ENCODE measurements at places on chromosomes 13 and 19. TPM values are rescaled to one million over a fixed set of nuclear protein-coding genes. Genes with fewer than 3 reads are reported as not detected.
A peak's percentile ranks its signal among the peaks of the same experiment; 100 is the strongest.

DNA sequence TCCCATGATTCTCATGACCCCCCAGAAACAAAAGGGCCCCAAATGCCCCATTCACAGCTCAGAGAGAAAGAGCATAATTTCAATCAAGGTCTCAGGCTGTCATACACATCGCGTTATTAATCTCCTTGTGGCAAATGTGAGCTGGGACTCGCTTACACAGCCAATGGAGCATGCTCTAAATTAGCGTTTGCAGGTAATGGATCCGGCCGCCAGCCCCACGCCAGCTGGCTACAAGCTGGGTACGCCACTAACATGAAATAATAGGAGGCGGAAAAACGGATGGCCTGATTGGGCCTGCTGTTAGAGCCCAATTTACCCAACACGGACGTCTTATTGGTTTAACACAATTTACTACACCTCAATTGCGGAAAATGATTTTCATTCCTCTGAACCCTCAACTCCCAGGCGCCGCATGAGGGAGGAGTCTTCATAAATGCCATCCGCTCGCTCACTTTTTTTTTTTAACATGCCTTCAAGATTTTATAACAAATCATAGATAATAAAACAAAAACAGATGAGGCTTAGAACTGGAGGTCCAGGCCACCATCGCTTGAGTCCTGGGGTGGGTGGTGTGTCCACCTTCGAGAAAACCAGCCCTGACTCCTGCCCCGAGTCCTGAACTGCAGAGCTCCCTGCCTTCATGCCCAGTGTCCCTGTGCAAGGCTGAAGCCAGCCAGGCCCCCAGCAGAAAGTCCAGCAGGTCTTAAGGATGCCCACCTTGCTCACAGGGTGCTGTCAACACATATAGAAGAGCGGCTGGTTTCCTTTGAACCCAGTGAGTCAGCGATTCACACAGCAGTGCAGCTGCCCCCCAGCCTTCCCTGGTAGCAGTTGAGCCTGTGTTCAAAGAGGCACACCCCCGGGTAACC is 62.1 kb downstream of the PEPD start:
- H3K4me3 ChIP-seq = no peak overlapping the region
- H3K27me3 ChIP-seq = no peaks in the 10 kb centered on the region
- DNase-seq = no peak
- H3K4me1 ChIP-seq = no peaks in the 10 kb centered on the region
- no peaks in the 10 kb centered on the region for H3K36me3 ChIP-seq
- H3K27ac ChIP-seq = no peak overlapping the region

DNA sequence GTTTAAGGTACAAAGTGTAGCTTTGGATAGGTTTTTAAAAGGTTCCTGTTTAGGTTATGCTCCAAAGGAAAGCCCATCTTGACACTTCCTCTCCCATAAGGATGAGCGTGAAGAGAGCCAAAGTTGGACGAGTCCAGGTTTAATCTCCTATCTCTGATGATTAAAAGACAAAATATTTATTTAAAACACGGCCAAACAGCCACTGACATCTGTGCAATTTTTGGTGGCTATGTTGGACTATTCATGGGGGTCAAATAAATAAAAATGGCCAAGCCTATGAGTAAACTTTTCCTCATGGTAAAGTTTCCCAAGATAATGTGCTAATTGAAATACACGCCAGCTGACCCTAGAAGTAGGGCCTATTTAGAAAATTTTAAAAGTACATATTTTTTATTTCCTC is 69.0 kb upstream of the DOCK9 start:
- no peak overlapping the region for H3K4me3 ChIP-seq
- H3K36me3 ChIP-seq = no peaks in the 10 kb centered on the region
- peaks cover 3% of the 10 kb centered on the region for H3K27me3 ChIP-seq
- DNase-seq = no peak
- H3K27ac ChIP-seq = no peak overlapping the region

GRCh38 chr19:2661615-2662014 is 40.9 kb downstream of the GNG7 start:
- no peaks in the 10 kb centered on the region for H3K4me1 ChIP-seq
- no peak for DNase-seq

DNA sequence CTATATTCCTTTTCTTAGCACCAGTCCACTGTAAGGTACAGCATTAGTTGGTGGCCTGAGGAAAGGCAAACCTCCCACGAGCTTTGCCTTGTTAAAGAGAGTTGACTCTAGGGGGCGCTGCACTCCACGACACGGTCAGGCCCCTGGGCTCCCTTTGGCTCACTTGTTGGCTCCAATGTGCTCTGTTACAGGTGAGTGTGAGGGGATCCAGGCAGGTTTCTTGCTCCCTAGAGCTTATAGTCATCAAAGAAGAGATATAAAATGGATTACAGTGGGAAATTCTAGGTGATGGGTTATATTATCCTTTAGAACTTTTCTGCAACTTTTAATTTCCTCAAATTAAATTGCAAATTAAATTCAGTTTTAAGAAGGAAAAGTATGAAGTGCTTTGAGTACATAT is 3.7 kb downstream of the WDR87 start:
- no peaks in the 10 kb centered on the region for H3K36me3 ChIP-seq
- peaks cover 20% of the 10 kb centered on the region for H3K4me1 ChIP-seq
- no peak overlapping the region for H3K4me3 ChIP-seq
- H3K27me3 ChIP-seq = no peaks in the 10 kb centered on the region
- peak; percentile 82 for DNase-seq
- H3K27ac ChIP-seq = peak overlapping the region; percentile 95

- no peak overlapping the region for H3K4me3 ChIP-seq
- no peak overlapping the region for H3K27ac ChIP-seq
- DNase-seq = no peak
- H3K36me3 ChIP-seq = no peaks in the 10 kb centered on the region
- H3K27me3 ChIP-seq = peaks cover 18% of the 10 kb centered on the region
Observed at GRCh38 chr19:4517451-4518057, 732 bp downstream of the PLIN4 start.

GRCh38 chr19:17534767-17535166 is 20.7 kb upstream of the COLGALT1 start:
- no peak for DNase-seq
- H3K4me3 ChIP-seq = no peak overlapping the region
- no peaks in the 10 kb centered on the region for H3K36me3 ChIP-seq
- peaks cover 32% of the 10 kb centered on the region for H3K27me3 ChIP-seq

DNA sequence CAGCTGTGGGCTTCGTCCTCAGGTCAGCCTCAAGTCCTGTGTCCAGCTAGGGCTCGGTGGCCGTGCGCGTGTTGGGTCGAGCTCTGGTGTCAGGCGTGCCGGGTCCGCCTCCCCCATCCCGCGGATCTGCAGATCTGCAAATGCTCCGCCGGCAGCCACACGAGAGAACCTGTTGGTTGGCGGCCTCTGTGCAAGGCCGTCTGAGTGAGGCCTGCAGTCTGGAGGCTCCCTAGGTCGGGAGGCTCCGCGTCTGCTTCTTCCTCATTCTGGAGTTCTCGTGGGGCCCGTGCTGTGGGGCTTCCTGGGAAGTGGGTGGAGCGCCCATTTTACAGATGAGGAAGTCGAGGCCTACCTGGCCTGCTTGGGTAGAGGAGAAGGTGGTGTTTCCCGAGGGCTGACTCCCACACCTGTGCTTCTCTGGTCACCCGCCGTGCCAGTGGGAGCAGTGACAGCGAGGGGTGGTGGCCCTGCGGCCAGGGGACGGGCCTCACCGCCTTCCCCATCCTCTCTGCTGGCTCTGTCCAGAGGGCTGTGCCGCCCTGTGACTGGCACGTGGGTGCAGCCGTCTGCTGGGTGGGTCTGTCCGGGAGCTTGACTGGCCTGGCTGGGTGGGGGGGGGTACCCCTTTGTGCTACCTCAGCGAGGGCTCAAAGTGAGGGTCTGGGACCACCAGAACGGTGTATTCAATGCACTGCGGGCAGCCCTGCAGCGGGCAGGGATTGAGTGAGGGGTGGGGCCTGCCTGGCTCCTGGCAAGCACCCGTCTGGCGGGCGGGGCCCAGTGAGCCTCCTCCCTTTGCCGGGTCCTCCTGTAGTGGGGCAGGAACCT is 3.3 kb downstream of the CSNK1G2 start:
- no peaks in the 10 kb centered on the region for H3K27me3 ChIP-seq
- H3K4me1 ChIP-seq = peaks cover 17% of the 10 kb centered on the region
- peak overlapping the region; percentile 26 for H3K4me3 ChIP-seq
- H3K27ac ChIP-seq = peak overlapping the region; percentile 74
- DNase-seq = no peak
- peaks cover 1% of the 10 kb centered on the region for H3K36me3 ChIP-seq

DNA sequence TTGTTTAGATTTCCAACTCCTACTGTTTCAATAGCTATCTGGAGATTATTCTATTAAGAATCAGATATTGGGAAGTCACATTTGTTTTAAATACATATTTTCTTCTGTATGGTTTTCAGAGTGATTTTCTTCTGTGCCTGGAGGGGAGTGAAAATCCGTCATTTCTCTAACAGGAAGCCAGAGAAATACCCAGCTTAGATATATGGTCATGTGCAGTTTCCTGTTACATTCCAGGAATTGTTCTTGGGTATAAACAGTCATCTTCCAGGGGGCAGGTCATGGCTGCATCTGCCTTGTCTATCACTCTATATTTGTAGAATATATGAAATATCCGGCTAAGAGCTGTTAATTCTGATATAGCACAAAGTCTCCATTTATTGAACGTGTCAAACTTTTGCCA is 77.5 kb upstream of the MIR17HG start:
- H3K27me3 ChIP-seq = no peaks in the 10 kb centered on the region
- peak overlapping the region; percentile 37 for H3K27ac ChIP-seq
- DNase-seq = no peak
- H3K4me3 ChIP-seq = no peak overlapping the region
- H3K36me3 ChIP-seq = no peaks in the 10 kb centered on the region

DNA sequence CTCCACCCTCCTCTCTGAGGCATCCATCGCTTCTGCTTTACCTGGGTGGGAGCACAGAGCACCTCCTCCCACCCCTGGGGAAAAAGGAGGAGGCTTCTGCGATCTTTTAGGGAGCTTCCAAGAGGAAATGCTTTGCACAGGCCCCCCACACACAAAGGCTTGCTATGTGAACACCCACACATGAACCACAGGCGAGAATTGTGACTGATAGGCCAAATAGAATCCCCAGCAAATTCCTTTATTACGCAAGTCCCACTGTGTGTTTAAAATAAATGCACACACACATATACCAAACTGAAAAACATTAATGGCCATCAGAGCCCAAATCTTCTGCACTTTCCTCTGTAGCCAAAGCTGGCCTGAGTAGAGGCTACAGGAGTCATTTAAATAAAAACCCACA is 50.6 kb downstream of the HSPH1 start:
- no peak overlapping the region for H3K4me3 ChIP-seq
- H3K4me1 ChIP-seq = peaks cover 6% of the 10 kb centered on the region
- no peak overlapping the region for H3K27ac ChIP-seq
- no peaks in the 10 kb centered on the region for H3K36me3 ChIP-seq

The PCSK4 gene
- 37.7 TPM for total RNA-seq

The MBD3L2 gene
- total RNA-seq = not detected

The GZMM gene
- not detected for total RNA-seq

The ZNF177 gene
- total RNA-seq = 12.7 TPM

The KLC3 gene
- 1.1 TPM for total RNA-seq

The SOX1 gene
- total RNA-seq = 0.51 TPM

The FGF14 gene
- 5.0 TPM for total RNA-seq

The CRB3 gene
- total RNA-seq = 63.0 TPM

The SYT3 gene
- 0.91 TPM for total RNA-seq
